ENCODE measurements at places on chromosomes 4 and X.

GRCh38 chrX:78199851-78200250 is 60.4 kb upstream of the TAF9B start:
- DNase-seq: no peak

- DNase-seq: no peak
These were observed 250.0 kb upstream of the NDST3 start for GRCh38 chr4:117784266-117784665.

DNA sequence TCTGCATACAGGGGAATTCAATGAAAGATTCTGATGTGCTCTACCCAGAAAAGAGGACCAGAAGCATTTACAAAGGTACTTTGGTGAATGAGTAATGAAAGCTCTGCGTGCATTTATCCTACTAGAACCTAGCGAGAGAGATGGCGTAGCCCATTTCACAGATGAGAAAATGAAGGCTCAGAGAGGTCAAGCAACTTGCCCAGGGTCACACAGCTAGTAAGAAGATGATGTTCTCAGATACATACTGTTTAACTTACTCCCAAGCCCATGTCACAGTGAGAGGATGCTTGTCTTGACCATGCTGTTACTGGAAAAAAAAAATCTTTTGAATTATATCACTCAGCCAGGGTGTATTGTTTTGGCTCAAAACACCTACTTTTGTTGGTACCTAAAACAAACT is 317.3 kb downstream of the LDB2 start:
- no peak for DNase-seq

- no peak for DNase-seq
These were observed 50.8 kb downstream of the ZFYVE28 start for GRCh38 chr4:2367626-2368025.

- no peak for DNase-seq
These were observed 46.1 kb downstream of the SORCS2 start for GRCh38 chr4:7238300-7238960.

Data from stimulated activated CD8-positive, alpha-beta memory T cell treated with anti-CD3 and anti-CD28 coated beads, Interleukin-7, amount 100 ng/mL, for 4 hours (primary cell).